ENCODE measurements at places on chromosomes 7 and 10.

GRCh38 chr7:66696774-66697191 lies 43.8 kb upstream of the RABGEF1 start:
- no peak for DNase-seq

DNA sequence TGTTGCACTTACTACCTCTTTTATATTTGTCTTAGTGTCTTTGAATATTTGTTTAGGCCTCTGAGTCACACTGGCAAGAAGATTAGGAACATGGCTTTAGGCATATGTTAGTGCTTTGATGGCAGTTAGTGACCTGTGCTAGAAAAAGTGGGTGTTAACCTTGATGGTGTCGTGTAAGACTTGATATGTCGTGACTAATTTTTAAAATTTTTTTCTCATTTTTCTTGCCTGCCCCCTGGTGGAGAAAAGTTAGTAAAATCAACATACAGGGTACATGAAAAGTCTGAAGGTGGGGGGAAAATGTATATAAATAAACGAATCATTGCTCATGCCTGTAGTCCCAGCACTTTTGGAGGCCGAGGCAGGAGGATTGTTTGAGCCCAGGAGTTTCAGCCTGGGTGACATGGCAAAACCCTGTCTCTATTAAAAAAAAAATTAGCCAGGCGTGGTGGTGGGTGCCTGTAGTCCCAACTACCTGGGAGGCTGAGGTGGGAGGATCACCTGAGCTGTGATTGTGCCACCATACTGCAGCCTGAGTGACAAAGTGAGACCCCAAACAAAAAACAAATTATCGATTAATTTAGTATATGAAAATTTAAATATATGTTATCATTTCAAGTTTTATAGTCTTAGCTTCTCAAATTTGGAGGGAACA lies 44.6 kb downstream of the TAX1BP1 start:
- DNase-seq = peak; percentile 7

- DNase-seq = no peak
Observed at GRCh38 chr10:5582736-5583135, 58.0 kb downstream of the CALML3 start.

- no peak for DNase-seq
Observed at GRCh38 chr7:130337410-130337971, 7.1 kb upstream of the CPA5 start.

DNA sequence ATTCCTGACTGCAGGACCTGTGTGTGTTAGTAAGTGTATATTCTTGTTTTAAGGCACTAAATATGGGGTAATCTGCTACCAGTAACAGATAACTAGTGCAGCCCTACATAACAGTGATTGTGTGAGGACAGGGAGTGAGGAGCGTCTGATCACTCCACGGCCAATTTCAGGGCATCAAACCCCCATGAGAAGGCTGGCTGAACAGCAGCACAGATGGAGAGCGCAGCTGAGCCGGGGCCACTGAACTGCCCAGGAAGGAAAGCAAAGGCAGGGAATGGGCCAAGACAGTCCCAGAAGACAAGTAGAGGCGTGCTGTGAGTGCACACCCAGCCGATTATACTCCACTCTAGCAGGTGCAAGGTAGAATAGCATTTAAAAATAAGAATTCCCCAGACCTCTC lies 157.1 kb upstream of the CHST15 start:
- DNase-seq = no peak

GRCh38 chr10:107656932-107657331 lies 492.4 kb upstream of the SORCS1 start:
- DNase-seq = no peak

DNA sequence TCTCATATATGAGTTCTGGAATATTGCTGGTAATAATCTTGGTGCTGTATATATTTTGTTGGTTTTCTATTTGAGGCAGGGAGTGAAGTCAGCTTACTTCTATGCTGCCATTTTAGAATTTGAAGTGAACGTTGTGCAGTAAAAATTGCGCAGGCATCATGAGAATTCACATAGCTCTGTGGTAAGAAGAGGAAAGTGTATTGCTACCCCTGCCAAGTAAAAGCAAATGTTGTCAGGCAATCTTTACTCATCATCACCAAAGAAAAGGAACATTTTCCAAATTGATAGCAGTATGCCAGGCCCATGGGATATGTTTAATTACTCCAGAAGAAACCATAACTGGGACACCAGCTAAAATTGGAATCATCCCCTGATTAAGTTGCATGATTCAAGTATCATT lies 13.4 kb downstream of the FEZF1 start:
- no peak for DNase-seq

GRCh38 chr10:127196282-127197153 lies at the start of gene INSYN2A:
Gene INSYN2A, minus strand, starts transcription at chr10:127196591. Its CDS starts 20,196 bp downstream, at chr10:127176395.
- no peak for DNase-seq

DNA sequence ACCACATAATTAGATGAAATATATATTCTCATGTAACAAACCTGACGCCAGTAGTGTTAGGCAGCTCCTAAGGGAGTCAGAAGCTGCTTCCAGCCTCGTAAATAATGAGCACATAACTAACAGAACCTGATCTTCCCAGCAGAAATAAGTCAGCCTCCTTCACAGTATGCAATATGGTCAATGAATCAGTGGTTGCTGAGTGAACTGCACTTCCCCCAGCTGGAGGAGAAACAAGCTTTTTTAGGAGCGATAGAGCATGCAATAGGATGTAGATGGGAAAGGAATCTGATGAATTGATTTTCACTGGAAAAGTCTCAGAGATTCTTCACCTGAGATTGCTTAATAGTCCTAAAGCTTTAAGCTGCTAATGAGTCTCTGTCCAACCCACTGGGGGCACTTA lies 337.2 kb upstream of the LRGUK start:
- DNase-seq = no peak

DNA sequence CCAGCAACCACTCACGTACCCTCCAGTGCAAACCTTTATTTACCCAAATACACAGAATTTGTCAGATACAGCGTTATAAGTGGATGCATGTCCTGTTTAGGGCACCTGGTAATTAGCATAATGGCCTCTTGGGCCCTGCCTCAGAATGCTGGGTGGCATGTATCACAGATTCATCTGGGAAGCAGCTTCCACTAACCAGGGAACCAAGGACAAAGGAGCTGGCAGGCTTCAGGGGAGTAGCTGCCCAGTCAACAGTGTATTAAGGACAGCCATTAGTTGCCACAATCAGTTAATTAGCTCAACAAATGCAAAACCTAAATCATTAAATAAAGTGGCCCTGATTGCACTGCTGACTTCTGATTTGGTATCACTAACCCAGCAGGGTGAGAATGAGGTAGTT lies 105.7 kb downstream of the RAPGEF5 start:
- DNase-seq = no peak

- no peak for DNase-seq
Observed at GRCh38 chr10:85787881-85788280, 578.7 kb downstream of the GRID1 start.

GRCh38 chr10:126186766-126187165 lies 201.5 kb downstream of the ADAM12 start:
- no peak for DNase-seq

DNA sequence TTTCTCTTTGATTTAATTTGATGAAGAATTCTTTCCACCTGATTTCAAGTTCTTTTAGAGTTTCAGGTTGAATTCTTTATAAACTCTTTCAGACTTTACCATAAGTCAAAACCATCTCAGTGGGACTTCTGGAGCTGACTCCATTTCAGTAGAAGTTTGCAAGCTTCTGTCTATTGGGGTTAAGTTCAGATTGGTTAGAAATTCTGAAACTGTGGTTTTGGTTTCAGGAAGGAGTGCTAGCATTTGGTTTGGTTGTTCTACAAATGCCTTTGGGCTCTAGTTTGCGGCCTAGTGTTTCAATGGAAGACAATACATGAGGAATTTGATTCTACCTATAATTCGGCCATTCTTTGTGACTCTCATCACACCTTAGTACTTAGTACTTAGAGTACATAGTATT lies 176.8 kb upstream of the RHOBTB1 start:
- no peak for DNase-seq

DNA sequence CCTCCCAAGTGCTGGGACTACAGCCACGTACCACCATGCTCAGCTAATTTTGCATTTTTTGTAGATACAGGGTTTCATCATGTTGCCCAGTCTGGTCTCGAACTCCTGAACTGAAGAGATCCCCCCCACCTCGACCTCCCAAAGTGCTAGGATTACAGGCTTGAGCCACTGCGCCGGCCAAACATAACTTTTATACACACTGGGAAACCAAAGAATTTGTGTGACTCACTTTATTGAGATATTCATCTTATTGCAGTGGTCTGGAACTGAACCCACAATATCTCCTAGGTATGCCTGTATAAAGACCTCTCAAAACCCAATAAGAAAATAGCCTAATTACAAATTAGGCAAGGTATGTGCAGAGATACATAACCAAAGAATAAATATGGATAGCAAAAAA lies 182.6 kb upstream of the FEZF1 start:
- DNase-seq = no peak

GRCh38 chr10:69348816-69349541 lies 67.7 kb downstream of the TACR2 start:
- peak; percentile 88 for DNase-seq

DNA sequence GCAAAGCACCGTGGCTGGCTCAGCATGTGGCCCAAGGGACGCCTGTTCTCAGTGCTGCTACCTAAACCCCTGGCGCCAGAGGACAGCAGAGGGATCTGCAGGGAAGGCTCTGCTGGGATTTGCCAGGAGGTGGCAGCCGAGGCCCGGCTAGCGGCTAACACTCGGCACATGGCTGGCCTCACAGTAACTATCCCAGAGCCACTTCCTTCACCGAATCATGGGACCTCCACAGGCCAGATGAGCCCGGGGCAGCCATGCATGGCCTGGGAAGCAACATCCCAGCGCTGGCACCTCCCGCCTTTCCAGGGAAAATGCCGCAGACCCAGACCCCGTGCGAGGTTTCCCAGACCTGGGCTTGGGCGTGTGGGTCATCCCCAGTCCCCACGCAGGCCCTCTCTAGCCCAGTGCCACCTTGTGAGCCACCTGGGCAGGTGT lies 36.4 kb downstream of the DPYSL4 start:
- peak; percentile 44 for DNase-seq

- DNase-seq = no peak
Observed at GRCh38 chr10:13563481-13564445, 23.0 kb upstream of the PRPF18 start.

- no peak for DNase-seq
Observed at GRCh38 chr10:104492329-104492940, 138.8 kb downstream of the CFAP58 start.

GRCh38 chr10:24008164-24009091 lies 200.5 kb upstream of the KIAA1217 start:
- no peak for DNase-seq

DNA sequence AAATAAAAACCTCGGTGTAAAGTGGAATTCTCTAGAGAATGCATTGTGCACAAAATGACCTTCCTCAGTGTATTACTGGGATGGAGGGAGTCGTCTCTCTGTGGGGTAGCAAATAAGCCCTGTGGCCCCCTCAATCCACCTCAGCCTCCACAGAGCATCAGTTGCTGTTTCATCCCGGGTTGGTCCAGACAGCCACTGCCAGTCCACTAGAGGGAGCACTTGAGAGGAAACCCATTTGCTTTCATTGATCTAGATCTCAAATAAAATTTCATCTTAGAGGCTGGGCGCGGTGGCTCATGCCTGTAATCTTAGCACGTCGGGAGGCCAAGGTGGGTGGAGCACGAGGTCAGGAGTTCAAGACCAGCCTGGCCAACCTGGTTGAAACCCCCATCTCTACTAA lies 1128.7 kb downstream of the CNTNAP2 start:
- DNase-seq = no peak

- DNase-seq = no peak
Observed at GRCh38 chr10:120121768-120122167, 229.2 kb downstream of the SEC23IP start.

DNA sequence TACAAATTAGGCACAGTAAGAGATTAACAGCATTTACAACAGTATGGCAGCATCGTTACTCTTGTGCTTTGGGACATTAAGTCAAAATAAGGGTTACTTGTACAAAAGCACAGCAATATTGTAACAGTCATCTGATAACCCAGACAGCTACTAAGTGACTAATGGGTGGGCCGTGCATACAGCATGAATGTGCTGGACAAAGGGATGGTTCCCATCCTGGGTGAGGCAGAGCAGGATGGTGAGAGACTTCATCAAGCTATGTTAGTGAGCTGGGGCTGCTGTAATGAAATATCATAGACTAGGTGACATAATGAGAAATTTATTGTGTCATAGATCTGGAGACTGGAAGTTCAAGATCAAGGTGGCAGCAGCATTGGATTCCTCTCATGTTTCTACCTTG lies 25.4 kb downstream of the EDRF1 start:
- DNase-seq = no peak

DNA sequence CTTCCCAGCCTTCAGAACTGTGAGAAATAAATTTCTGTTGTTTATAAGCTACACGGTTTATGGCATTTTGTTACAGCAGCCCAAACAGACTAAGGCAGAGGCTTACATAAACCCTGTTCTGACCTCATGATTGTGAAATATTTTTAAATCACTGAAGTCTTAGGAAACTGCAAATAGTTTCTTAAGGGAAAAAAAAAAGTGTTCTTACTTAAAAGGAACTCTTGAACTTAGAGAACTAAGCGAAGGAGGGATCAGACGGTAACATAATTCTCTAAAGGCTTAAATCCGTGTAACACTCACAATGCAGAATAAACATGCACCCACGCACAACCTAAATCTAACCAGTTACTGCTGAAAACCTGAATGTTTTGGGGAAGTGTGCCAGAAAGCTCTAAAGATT lies 749.1 kb upstream of the LRRTM3 start:
- no peak for DNase-seq

- DNase-seq = peak; percentile 98
Observed at GRCh38 chr7:28358423-28358868, 53.9 kb upstream of the CREB5 start.

- no peak for DNase-seq
Observed at GRCh38 chr10:107790271-107790670, 625.8 kb upstream of the SORCS1 start.

GRCh38 chr10:77641788-77642397 lies 4.3 kb upstream of the KCNMA1 start:
- DNase-seq = no peak

- no peak for DNase-seq
Observed at GRCh38 chr10:30977385-30977784, 54.3 kb downstream of the ZNF438 start.

DNA sequence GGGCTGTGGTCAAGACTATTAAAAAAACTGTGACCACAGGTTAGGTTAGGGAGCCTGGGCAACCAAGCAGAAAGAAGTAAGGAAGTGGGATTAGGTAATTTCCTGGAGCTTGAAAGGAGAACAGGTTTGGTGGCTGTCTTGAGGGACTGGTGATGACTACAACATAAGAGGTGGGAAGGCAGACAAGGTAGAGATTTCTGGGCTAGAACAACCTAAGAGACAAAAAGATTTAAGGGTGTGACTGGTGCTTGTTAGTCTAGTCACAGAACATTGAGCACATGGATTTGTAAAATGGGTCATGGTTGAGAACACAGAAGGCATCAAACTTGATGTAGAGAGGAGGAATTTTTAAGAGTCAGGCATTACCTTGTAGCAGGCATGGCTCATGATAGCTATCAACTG lies 123.7 kb upstream of the ASAH2 start:
- no peak for DNase-seq

GRCh38 chr10:78214955-78215354 lies 181.3 kb downstream of the RPS24 start:
- no peak for DNase-seq

GRCh38 chr7:123237-123636 lies 69.1 kb upstream of the FAM20C start:
- no peak for DNase-seq

GRCh38 chr10:124322191-124322980 lies 96.3 kb downstream of the OAT start:
- no peak for DNase-seq
